Effector memory CD4-positive, alpha-beta T cell (primary cell): ENCODE measurements at places on chromosomes 13 and 19.

DNA sequence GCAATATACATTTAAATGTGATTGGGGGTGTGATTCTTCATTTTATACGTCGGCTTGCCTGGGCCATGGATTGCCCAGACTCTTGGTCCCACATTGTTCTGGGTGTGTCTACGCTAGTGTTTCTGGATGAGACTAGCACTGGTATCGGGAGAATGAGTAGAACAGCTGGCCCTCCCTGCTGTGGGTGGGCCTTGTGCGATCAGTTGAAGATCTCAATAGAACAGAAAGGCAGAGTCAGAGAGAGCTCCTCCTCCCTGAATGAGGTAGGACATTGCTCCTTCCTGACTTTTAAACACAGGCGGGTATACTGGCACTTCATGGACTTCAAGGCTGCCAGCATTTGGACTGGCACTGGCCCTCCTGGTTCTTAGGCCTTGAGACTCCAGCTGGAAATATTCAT lies 603.0 kb downstream of the LIG4 start:
- DNase-seq = no peak

GRCh38 chr19:5607318-5608275 lies 15.0 kb downstream of the SAFB2 start:
- DNase-seq = no peak

- no peak for DNase-seq
Measured at GRCh38 chr13:50131920-50132903, 117.0 kb downstream of the KCNRG start.

DNA sequence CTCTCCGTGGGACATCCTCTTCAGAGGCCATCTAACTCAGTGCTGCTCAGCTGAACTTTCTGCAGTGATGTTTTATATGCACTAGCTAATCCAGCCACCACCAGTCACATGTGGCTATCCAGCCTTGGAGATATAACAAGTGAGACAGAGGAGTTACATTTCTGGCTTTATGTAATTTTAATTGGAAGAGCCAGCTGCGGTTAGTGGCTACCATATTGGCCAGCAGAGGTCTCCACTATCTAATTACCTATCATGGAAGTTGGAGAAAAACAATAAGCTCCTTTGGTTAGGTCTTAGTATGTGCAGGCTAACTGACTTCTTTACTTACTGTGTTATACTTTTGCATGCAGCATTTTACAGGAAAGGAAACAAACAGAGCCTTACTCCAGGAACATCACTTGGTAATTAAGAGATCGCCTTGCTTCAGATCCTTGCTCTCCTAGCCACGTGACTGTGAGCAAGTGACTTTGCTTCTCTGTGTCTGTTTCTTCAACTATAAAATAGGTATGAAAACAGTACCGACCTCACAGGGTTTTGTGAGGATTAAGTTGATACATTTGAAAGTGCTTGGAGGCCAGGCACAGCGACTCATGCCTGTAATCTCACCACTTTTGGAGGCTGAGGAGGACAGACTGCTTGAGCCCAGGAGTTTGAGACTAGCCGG lies 1.6 kb upstream of the KLK10 start:
- no peak for DNase-seq

GRCh38 chr19:9721861-9722260 lies 46.7 kb downstream of the ZNF846 start:
- no peak for DNase-seq

DNA sequence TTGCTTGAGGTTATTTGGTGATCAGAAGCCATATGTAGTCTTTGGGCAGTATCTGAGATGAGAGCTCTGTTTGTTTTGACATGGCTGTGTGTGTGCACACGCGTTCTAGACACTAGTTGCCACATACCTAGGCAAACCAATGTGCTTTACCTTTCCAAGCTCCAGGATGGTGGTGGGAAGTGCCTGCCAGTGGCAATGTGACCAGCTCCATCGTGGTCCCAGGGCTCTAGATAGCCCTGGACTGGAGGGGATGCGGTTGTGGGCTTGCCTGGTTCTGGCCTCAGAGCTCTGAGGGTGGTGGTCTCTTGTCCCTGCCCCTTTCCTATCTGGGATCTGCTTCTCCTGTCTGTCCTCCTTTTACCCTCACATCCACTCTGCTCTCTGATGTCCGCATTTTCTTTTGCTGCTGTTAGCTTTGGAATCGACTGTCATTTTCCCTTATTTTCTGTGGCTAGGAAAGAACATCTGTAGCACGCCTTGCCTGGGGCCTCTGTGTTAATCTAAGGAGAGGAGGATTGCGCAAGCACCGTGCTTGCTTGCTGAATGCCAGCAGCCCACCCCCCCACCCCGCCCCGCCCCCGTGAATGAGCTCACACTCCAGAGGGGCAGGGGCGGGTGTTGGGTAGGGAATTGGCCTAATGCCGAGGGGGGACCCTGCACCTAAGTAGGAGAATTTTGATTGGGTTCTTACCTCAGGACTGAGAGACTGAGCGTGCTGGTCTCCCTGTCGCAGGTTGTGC lies 89.5 kb downstream of the ARHGEF7 start:
- DNase-seq = no peak

GRCh38 chr13:33033051-33033812 lies 17.0 kb downstream of the KL start:
- no peak for DNase-seq

DNA sequence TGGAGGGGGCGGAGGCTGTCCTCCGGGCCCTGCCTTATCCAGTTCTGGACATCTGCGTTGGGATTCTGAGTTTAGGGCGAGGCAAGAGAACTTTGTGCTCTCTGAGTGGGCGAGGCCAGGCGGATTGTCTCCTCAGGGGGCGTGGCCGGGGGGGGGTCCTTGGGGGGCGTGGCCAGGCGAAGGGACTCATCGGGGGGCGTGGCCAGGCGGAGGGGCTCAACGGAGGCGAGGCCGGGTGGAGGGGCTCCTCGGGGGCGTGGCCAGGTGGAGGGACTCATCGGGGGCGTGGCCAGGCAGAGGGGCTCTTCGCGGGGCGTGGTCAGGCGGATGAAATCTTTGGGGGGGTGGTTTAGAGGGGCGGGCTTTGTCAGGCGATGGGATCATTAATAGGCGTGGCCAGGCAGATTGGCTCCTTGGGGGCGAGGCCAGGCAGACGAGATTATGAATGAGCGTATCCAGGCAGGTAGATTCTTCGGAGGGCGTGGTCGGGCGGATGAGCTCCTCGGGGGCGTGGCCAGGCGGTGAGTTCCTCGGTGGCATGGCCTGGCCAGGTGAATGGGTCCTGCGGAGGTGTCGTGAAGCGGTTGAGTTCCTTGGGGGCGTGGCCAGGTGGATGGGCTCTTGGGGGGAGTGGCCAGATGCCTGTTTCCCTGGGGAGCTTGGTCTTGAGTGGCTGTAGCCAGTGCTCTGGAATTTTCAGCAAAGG lies 10.3 kb upstream of the CACNG7 start:
- DNase-seq = no peak

DNA sequence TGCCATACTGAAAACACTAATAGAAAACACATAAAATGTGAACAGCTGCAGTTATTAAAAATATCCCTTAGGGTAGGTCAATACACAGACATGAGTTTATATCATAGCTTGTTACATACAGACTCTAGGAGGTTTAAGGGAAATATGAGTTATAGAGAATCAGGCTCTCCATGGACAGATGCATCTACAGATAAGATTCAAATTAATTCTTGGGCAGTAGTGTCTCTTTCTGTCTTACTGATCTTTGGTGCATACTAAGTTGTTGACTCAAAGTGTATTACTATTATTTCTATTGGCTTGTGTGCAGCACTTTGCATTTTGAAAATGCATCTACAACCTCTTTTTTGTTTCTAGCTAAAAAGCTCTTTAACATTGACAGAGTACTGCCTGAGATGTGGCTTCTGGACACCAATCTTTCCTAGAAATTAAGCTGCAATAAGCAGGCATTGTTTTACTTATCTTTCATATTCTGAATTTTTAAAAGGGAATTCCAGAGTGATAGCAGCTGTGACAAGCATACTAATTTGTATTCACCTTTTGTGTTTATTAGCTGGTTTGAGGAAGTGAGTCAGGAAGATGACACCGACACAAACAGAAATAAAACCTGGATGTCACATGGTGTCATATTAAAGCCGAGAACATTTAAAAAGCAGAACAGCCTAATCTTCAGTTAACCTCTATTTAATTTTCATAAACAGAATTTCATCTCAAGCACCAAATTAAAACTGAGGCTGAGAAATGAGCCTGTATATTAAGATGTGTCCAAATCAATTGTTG lies 399.0 kb downstream of the PCDH9 start:
- DNase-seq = no peak

DNA sequence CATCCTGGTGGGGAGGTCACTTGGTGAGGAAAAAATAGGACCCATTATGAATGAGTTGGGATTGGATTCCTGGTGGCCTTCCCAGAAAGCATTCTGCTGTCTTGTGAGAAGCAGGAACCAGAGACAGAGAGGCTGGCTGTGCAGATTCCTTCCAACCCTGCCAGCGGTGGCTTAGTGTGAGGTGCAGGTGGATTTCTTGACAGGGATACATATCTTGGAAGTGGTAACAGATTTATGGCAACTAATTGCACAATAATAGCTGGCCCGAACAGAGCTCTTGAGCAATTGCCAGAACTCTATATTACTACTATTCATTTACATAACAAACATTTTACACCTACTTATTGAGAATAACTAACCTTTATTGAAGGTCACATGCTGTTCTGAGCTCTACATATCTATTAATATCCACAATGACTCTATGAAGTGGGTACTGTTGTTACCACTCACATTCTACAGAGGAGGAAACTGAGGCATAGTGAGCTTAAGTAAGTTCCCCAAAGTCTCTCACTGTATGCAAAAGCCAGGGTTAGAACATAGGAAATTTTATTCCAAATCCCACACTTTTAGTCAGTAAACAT lies 173.9 kb upstream of the SERP2 start:
- DNase-seq = no peak

GRCh38 chr13:109697936-109698335 lies 88.4 kb downstream of the IRS2 start:
- DNase-seq = no peak
